Activated CD4-positive, CD25-positive, alpha-beta regulatory T cell treated with anti-CD3 and anti-CD28 coated beads, Interleukin-2, amount 50 U/mL, for 16 hours (primary cell): ENCODE measurements at places on chromosomes 6 and 20.

- no peak for DNase-seq
Observed at GRCh38 chr6:67736161-67736560, 898.9 kb upstream of the ADGRB3 start.

- no peak for DNase-seq
Observed at GRCh38 chr6:7975764-7976146, 65.2 kb upstream of the TXNDC5 start.

DNA sequence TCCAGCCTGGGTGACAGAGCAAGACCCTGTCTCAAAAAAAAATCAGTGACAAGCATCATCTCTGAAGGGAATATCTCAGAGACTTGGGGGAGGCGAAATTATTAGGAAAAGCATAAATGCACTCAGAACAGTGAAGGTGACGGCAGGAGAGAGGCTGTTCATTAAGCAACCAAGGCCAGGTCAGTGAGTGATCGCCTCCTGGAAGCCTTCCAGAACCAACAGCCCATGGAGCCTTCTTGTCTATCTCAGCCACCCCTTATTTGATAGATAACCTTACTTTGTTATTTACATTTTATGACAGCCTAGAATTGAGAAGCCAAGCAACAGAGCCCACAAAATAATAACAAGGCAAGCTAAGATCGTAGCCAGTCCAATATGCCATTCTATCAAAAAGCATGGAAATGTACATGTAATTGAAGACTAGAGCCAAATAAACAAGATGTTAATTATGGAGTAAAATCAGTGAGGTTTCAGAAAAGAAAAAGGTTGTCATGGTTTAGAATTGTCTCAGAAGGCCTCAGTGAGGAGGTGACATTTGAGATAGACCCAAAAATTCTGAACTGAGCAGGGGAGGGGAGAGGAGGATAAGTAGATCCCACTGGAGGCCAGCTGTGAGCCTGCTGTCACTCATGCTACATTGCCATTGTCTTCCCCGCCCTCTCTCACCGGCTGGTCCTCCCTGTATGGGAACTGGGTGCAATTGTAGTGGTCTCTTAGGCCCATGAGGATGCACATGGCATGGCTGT lies 17.8 kb downstream of the BNIP5 start:
- no peak for DNase-seq

DNA sequence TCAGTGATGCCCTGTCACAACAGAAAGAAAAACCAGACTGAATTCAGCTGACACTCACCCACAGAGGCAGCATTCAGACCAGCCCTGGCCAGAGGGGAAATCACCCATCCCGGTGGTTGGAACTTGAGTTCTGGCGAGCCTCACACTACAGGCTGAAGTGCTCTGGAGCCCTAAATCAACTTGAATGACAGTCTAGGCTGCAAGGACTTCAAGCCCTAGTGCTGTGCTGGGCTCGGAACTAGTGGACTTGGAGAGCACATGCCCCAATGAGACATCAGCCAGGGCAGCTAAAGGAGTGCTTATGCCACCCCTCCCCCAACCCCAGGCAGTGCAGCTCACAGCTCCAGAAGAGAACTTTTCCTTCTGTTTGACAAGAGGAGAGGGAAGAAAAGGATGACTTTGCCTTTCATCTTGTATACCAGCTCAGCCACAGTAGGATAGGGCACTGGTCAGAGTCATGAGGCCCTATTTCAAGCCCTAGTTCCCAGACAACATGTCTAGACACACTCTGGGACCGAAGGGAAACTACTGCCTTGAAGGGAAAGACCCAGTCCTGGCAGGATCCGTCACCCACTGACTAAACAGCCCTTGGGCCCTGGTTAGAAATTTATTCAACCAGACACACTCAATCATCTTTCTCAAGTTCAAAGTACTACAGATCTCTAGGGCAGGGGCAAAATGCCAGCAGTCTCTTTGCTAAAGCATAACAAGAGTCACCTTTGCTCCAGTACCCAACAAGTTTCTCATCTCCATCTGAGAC lies 43.2 kb upstream of the PNRC1 start:
- no peak for DNase-seq

DNA sequence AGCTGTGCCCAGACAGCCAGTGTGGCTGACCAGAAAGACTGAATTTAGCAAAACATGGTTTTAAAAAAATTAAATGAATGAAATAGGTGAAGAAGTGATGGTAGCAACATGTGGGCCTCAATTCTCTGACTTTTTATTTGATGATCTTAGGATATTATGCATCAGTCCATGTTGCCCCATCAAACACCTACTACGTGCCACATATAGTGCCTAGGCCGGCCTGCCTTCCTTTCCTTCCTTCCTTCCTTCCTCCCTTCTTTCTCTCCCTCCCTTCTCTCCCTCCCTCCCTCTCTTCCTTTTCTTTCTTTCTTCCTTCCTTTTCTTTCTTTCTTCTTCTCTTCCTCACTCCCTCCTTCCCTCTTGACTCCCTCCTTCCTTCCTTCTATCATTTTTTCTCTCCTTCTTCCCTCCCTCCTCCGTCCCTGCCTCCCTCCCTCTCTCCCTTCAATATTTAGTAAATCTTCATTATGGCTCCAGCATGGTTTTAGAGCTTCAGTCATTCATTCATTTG lies 209.8 kb downstream of the TSHZ2 start:
- no peak for DNase-seq

GRCh38 chr6:151514000-151514730 lies 20.3 kb downstream of the CCDC170 start:
- no peak for DNase-seq

DNA sequence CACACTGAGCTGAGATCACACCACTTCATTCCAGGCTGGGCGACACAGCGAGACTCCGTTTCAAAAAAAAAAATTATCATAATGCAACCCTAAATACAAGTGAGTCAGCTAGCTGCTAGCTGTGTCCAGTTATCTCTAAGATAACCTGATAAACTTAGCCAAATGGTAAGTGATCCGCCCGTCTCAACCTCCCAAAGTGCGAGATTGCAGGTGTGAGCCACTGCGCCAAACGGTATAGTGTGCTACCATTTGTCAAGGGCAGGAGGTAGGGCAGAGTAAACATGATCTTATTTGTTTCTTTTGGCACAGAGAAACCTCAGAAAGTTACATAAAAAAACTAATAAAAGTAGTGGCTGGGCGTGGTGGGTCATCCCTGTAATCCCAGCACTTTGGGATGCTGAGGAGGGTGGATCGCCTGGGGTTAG lies 4.7 kb upstream of the C6orf132 start:
- no peak for DNase-seq

DNA sequence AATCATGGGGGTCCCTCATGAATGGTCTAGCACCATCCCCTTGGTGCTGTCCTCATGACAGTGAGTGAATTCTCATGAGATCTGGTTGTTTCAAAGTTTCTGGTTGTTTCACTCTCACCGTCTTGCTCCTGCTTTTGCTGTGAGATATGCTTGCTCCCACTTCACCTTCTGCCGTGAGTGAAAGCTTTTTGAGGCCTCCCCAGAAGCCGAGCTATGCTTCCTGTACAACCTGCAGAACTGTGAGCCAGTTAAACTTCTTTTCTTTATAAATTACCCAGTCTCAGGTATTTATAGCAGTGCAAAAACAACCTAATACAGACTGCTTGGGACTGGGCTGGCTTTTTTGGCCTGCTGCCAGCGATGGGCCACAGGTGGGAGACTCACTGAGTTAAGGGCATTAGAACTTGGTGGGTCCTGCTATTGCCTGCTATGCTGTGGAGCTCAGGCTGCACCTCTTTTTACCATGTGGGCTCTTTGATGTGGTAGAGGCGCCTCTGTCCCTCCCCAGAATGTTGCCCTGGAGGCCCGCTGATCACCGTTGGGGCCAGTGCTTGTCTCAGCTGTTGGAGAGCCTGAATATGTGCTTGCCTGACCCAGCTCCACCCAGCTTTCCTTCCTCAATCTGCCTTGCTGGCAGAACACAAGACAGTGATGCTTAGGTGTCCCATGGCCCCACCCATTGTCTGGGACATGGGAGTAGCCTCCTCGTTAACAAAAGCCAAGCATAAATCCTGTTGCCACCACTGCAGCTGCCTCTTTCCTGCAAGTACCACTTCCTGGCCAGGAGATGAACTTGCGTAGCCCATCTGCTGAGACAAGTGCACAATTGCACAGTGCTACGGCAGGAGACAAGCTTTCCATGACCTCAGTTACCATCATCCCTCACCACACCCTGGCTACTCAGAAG lies 47.1 kb downstream of the IGF2R start:
- DNase-seq = no peak

DNA sequence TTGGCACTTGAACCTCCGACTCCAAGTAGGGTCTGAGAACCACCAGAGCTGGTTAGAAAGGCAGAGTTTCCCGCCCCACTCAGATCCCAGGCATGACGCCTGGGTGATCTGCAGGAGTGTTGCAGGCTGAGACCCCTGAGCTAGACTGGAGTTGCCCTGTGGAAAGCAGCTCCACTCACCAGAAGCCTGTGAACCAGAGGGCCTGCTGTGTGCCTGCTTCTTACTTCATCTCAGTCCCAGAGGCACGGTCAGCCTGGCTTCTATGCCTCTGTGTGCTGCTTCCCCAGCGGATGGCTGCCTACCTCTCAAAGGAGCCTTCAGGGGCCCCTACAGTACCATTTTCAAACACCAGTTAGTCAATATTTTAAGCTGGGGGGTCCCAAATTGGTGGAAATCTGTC lies 15.6 kb upstream of the CCN6 start:
- no peak for DNase-seq
